ENCODE measurements at places on chromosomes 4 and X. TPM values are rescaled to one million over a fixed set of nuclear protein-coding genes. Genes with fewer than 3 reads are reported as not detected.

Gene CT55
- not detected for total RNA-seq

Gene TDO2
- total RNA-seq, result 0.73 TPM

Gene HPSE
- total RNA-seq, result 1.3 TPM

Gene PALLD
- 60.7 TPM for total RNA-seq

Gene TCP11X2
- total RNA-seq, result not detected

Gene IL2
- total RNA-seq, result not detected

Gene UBE2D3
- total RNA-seq, result 216 TPM

Gene ACTRT1
- not detected for total RNA-seq

Gene RTL3
- not detected for total RNA-seq

Gene POF1B
- total RNA-seq, result 2.6 TPM
